ENCODE measurements at places on chromosomes 6 and 20.
A peak's percentile ranks its signal among the peaks of the same experiment; 100 is the strongest.

DNA sequence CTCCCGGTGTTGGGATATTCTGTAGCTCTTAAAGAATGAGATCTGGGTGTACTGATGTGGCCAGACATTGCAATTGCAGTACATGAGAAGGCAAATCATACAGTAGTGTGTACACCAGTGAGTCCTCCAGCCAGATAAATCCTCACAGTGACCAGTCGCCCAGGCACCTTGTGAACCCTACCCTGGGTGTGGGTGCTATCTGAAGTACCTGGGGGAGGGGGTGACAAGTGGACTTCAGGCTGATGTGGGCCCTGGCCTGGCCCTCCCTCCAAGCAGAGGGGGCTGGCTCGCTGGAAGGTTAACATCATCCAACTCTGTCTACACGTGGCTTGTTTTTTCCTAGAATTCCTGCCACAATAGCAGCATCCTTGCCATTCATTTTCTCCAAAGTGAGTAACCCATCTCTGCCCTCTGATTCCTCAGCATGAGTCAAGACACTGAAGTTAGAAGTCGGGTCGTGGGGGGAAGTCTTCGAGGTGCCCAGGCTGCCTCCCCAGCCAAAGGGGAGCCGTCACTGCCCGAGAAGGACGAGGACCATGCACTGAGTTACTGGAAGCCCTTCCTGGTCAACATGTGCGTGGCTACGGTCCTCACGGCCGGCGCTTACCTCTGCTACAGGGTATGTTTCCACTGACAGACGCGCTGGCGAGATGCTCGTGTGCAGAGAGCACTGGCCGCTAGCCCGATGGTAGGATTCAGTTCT is 70.8 kb downstream of the PTPN1 start:
- DNase-seq: no peak

- DNase-seq: no peak
Measured at GRCh38 chr20:44597930-44598329, 15.6 kb downstream of the PKIG start.

GRCh38 chr6:87483929-87484328 is 11.2 kb downstream of the SLC35A1 start:
- peak; percentile 89 for DNase-seq

DNA sequence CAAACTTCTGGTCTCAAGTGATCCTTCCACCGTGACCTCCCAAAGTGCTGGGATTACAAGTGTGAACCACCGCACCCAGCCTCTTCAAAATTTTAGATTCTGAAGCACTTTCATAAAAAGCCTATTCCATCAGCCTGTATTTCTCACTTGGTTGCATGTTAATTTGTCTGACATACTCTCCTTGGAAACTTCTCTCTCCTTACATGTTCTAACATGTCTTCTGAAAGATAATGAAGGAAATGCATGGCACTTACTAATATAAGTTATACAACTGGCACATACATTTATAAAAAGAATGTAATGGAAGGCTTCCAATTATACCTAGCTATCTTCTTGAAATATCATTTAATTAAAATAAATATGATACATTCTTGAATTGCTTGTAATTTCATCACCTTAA is 597.5 kb downstream of the TBC1D32 start:
- DNase-seq: no peak

DNA sequence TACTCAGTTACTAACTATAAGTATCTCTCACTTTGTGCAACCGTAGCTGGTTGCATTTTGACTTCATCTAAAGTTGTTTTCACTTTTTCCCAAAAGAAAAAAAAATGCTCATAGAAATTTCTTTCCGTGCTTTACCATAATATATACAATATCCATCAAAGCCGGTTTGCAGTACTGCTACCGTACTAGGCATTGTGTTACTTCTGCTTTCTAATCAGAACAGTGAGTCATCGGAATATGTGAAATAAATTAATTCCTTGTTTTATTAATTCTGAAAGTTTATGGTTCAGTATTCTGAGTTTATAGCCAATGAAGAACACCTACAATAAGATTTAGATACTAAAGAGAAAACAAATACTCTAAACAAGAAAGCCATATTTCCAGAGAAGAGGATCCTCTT is 72.5 kb downstream of the TNFRSF21 start:
- DNase-seq: no peak

DNA sequence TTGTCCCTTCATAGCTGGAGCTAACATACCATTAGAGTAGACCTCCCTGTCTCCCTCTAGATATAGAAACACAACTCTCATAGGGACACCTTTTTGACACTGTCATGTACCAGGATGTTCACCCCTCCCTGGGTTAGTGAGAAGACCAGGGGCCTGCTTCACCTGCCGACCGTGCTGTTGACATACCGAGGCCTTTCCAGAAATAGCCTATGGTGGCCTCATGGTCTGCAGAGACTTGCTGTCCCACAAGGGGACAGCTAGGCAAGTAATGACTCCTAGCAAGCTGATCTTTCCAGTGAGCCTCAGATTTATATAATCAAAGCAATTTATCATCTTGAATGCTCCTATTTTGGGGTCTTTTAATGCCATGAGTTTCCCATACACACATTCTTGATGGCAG is 15.0 kb downstream of the ZDHHC14 start:
- DNase-seq: no peak

- no peak for DNase-seq
Measured at GRCh38 chr6:143902827-143903226, 38.6 kb downstream of the ZC2HC1B start.

DNA sequence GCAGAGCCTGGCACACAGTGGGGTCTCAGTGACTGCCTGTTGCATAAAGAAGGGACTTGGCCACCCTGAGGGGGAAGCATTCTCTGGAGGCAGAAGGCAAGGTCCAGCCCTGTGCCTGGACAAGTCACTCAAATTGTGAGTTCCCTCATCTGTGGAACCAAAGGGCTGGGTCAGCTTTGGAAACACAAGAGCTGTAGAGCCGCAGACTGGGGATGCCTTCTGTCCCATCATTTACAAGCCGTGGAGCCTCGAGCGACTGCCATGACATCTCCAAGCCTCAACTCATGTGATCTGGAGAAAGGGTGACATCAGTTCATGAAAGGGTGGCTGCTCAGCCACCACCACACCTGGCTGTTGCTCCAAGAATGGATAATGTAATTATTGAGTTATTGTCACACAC is 20.4 kb upstream of the SIRPD start:
- no peak for DNase-seq

DNA sequence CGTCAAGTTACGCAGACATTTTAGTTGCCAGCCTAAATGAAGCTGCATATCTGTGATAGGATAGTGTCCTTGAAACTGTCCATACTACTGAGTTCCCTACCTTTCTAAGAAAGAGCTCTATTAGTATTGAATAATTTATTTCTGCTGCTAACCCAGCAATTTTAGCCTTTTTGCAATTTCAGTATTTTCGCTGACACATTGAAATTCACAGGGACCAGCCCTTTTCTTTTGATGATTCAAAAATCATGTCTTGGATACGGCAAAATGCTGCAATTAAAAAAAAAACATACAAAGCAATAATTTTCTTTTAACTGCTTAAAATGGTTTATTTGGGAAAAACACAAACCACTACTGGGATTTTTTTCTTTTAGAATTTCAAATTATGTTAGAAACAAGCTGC is 563.3 kb downstream of the TBC1D32 start:
- no peak for DNase-seq

GRCh38 chr6:10463491-10464481 is 48.9 kb upstream of the TFAP2A start:
- no peak for DNase-seq

DNA sequence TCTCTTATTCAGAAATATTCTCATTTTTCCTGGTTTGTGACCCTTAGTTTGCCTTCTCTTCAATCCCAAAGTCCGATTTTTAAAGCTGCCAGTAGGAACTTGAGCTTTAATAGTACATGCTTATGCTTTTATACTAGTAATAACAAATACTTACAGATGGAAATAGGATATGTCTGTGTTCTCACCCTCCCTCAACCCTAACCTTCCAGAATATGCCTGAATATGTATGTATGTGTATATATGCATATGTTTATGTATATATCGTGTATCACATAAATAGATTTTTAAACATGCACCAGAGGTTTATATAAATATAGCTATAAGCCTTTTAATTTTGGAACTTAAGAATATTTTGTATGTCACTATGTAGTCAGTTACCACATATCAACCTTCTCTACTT is 38.8 kb downstream of the CDYL start:
- no peak for DNase-seq

DNA sequence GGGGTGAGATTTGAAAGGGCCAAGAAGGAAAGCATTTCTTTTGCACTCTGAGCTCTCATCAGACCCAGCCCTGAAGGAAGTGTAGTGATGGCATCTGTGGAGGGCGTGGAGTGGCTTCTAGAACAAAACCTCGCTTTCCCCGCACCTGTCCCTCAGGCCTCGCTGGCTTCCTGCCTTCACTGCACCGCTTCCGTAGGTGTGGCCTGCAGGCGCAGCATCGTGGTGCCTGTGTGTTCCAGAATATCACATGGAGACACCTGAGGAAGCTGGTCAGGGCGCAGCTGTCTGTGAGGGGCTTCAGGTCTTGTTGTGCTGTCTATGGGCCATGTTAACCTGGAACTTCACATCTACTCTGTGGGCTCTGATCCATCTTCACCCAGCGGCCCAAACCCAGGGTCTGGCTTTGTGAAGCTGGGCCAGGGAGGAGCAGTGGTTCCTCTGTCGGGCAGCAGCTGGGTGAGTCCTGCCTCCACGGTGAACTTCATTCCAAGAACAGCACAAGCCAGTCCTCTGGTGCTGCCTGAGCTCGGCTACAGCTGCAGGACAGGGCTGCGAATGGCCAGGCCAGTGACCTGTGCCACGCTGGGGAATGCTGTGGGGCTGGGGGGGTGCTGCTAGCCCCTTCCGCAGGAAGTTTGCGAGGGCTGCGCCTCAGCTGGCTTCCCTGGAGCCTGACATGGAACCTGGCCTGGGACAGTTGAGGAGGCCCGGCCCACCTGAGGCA is 40.9 kb downstream of the DSTN start:
- no peak for DNase-seq

DNA sequence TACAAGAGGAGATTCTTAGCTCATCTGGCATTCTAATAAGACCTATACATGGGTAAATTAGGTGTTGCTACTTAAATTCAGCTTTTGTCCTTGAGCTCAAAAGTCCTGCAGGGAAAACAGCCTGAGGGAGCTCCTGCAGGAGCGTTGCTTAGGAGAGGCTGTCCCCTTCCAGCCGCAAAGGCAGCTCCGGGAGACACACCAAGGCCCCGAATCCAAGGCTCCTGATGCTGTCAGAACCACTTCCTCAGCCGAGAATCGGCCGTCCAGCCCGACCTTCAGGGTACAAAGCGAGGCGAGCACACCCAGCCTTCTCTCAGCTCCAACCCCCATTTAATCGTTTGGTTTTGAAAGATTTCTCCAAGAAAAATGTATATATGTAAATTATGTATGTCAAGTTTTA is 87.0 kb downstream of the DACT2 start:
- no peak for DNase-seq

DNA sequence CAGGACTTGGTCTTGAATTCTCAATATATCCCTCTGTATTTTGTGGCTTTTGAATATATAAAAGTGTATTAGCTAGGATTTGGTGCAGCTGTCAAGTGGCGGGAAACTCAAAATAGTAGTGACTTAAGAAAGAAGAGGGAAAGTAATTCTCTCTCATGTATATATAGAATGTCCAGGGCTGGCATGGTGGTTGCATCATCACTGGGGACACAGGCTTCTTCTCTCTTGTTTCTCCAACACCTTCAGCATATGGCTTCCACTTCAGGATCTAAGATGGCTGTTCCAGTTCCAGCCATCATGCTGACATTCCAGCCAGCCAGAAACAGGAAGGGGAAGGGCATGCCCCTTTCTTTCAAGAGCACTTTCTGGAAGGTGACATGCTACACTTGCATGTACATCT is 11.8 kb upstream of the GPR6 start:
- DNase-seq: no peak

- DNase-seq: no peak
Measured at GRCh38 chr6:149140137-149140909, 177.2 kb upstream of the TAB2 start.

DNA sequence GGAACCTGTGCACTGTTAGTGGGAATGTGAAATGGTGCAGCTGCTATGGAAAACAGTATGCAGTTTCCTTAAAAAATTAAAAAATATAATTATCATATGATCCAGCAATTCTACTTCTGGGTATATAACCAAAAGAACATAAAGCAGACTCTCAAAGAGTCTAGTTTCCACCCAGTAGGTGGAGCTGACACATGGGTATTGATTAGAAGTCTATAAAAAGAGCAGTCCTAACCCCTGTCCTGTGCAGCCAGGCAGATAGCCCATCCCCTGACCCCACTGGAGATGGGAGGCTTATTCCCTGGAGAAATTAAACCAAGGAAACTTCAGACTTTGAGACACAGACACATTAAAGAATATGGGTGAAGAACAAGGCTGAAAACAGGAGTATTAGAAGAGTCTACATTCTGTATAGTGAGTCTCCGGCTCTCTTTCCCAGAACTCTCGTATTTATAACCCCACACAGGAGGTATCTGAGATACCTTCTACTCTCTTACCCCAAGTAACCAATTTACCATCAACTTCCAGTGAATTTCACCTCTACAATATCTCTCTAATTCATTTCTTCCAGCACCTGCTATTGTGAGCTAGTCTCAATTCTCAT is 92.3 kb downstream of the SEL1L2 start:
- DNase-seq: peak; percentile 23

- DNase-seq: no peak
Measured at GRCh38 chr6:105495515-105495914, 92.6 kb upstream of the PREP start.

DNA sequence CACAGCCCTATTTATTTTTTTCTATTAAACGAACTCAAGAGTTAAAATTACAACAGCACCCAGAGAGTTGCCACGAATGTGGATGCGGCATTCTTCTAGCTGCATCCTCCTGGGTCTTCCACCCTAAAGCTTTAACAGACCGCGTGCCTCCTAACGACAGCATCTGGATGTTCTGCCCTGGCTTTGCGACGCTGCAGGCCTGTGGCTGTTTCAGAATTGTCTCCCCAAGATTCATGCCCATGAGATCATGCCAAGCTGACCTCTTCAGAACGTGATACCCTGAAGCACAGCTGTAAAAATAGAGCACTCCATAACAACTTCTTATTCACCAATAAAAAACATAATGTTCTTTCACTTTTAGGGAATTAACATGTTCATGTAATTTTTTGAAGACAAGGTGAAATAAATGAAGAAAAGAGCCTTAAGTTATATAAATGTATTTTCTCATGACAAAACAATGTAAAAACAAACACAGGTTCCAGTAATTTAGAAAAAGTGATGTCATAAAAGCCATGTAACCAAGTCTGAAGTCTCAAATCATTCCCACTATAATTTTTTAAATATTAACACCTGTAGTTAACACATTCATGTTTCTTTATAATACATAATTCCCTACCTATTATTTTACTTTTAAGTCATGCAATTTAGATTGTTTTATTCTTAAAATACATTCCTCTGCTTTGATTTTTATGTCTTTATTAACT is 26.5 kb downstream of the HIVEP2 start:
- DNase-seq: no peak

- no peak for DNase-seq
Measured at GRCh38 chr6:10695086-10695657, 400 bp downstream of the PAK1IP1 start.

DNA sequence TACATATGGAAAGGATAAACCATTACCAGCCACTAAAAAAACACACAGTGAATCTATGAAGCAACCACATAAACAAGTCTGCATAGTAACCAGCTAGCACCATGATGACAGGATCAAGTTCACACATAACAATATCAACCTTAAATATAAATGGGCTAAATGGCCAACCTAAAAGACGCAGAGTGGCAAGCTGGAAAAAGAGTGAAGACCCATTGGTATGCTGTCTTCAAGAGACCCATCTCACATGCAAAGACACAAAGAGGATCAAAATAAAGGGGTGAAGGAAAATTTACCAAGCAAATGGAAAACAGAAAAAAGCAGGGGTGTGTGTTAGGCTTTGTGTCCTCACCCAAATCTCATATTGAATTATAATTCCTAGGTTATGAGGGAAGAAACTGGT is 909.2 kb downstream of the EPHA7 start:
- DNase-seq: no peak

Measured in HT1080 (cell line).